T-cell (primary cell): ENCODE measurements at places on chromosomes 11 and 22.

- DNase-seq, result no peak
Measured at GRCh38 chr11:18223591-18224387, 12.8 kb downstream of the SAA4 start.

DNA sequence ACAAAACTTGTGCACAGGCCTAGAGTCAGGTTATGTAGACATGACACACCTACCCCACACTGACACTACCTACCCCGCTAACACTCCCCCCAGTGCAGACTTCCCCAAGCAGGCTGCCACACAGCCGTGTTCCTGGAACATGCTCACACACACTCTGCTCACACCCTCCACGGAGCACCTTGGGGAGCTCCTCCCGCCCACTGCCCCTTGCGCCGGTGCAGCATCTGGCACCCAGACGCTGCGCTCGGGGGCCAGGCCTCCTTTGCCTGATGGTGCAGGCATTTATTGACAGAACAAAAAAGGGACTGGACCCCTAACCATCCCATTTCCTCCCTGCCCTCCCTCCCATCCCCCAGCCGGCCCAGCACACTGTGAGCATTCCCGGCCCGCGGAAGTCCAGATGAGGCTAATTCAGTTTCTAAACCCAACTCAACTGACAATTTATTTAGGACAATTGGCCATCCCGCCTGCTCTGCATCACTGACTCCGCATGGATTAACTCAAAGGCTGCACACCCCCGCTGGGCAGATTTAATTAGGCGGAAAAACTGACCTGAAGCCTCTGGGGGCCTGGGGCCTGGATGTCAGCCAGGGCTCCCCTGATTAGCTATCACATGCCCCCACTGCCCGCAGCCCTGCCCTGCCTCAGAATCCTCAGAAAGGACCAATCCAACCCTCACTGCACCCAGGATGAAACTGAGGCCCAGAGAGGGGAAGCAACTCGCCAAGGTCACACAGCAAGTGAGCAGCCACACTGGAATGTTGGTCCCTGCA lies 30.1 kb downstream of the KCNC1 start:
- no peak for DNase-seq

DNA sequence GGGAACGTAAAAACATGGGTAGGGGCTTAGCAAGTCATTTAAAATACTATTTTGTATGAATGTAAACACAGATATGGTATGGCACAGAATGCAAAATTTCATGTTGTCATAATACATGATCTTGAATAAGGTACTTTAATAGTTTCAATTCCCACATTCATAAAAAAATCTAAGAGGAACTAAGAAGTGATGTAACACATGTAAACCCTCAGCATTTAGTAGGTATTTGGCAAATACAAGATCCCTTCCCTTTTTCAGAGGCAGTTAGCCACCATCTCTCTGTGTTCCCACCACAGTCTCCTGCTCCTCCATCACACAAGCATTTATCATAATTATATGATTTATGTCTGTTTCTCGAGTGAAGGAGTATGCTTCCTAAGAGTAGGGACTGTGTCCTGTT lies 251.8 kb downstream of the TENM4 start:
- DNase-seq, result no peak

GRCh38 chr22:25621986-25622385 lies 57.5 kb downstream of the GRK3 start:
- DNase-seq, result no peak

DNA sequence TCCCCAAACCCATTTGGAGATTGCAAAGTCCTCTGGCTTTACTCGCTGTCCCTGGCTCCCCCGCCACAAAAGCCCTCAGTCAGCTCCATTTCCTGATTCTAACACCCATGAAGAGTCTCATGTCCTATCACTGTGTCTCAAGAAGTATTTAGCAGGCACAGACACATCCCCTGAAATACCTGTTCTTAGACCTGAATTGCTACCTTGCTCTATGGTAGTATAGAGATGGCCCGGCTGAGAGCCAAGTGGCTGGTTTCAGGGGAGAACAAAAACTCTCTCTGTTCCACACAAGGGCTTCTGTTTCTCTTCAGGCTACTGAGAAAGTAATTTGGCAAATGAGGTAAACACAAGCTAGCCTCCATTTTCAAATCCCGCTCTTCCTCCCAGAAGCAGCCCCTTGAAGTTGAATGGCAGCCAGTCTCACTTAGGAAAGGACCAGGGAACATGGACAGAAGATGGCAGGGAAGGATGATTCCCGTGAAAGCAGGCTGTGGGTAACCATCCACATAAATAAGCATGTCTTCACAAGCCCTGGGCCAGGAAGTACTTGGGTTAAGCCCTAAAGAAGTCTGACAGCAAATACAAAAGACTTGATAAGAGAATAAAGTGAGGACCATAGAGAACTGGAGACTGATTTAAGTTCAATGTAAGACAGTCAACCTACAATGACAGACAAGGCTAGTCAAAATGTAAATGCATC lies 137.8 kb downstream of the C11orf58 start:
- no peak for DNase-seq

GRCh38 chr11:112785149-112785548 lies 176.1 kb upstream of the NCAM1 start:
- DNase-seq, result no peak

DNA sequence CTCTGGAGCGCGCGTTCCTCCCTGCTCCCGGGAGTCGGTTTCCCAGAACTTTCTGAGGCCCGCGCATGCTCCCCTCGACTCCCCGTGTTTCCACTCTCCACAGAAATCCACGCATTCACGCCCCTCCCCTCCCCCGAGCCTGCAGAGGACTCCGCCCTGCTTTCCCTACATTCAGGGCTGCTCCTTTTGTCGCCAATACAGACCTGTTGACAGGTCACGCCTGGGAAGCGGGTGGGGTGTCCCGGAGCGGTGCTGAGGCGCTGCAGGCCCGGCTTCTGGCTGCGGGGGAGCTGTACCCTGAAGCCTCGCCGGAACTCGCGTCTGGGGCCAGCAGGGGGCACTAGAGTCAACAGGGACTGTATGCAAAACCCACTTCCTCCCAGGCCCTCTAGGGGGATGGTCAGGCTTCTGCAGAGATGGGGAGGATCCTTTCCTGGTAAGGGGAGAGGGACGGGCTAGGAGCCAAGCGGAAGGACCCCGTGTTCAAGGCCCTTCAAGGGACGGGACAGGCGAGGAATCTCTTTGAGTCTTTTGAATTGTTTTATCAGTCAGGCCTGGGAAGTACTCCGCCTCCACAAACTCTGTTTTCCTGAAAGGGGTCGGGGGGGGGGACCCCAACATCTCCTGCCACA lies at the start of gene PRAME:
Gene PRAME, minus strand, starts transcription at position 294 of the 632 bp plus-strand sequence. CDS start 2,433 bp downstream, outside the sequence.
- DNase-seq, result peak; percentile 69

GRCh38 chr11:35324981-35325380 lies 94.4 kb downstream of the SLC1A2 start:
- no peak for DNase-seq

DNA sequence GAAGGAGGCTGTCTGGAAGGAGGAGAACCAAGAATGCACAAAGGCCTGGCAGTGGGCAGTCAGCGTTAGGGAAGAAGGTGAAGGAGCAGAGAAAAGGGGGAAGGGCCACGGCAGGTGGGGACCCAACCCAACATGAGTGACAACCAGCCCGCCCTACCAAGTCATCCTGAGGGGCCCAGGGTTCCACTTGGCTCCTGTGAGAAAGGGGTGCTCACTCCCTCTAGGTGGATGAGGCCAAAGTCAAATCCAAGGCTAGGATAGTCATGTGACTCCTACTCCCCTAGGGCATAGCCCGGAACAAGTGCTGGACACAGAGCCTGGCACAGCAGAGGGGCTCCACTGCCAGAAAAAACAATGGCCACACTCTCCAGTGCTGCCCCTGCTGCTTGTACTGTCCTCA lies 2.2 kb upstream of the DGCR2 start:
- no peak for DNase-seq

DNA sequence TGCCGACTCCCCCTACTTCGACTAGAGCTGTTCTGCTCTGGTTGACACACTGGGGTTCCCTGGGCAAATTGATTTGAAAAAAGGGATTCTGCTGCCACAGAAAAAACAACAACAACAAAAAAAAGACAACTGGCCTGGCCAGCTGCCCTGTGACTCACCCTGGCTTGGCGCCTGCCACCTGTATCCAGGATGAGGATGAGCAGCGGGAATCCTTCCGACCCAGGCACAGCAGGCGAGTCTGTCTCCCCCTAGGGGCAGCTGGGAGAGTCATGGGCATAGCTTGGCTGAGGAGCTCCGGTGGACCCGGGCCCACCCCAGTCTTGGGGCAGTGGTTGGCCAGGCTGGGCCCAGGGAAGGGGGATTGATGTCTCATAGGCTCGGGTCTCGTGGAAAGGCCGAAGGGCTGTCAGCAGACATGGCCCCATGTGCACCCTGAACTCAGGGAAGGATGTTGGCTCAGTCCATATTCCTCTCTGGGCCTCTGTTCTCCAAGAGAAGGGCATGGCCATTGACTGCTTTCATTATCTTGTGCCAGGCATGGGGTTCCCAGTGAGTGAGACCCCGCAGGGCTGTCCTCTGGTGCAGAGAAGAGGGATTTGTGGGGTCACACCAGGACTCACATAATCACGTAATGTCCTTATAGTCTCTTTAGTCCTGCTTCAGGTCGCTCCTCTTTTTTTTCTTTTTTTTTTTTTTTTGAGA lies 10.4 kb upstream of the SUN2 start:
- no peak for DNase-seq

DNA sequence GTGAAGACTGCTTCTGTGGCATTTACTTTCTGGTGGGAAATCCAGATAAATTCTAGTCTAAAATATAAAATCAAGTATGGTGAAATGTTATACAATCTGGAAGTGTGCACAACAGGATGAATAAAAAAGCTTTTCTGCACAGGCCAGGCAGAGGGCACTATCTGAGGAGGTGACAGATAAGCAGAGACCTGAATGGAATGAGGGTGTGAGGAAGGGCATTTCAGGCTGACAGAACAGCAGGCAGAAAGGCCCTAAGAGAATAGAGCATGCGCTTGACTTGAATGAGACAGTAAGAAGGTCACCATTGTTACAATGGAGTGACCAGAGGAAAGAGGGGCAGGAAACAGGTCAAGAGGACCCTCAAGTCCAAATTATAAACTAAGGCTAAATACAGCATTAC lies 33.6 kb upstream of the FNBP4 start:
- DNase-seq, result no peak
